Activated CD4-positive, CD25-positive, alpha-beta regulatory T cell treated with anti-CD3 and anti-CD28 coated beads, Interleukin-2, amount 50 U/mL, for 72 hours (primary cell): ENCODE measurements at places on chromosomes 1 and 21.

GRCh38 chr1:162709870-162710269 is 77.6 kb downstream of the DDR2 start:
- DNase-seq: no peak

DNA sequence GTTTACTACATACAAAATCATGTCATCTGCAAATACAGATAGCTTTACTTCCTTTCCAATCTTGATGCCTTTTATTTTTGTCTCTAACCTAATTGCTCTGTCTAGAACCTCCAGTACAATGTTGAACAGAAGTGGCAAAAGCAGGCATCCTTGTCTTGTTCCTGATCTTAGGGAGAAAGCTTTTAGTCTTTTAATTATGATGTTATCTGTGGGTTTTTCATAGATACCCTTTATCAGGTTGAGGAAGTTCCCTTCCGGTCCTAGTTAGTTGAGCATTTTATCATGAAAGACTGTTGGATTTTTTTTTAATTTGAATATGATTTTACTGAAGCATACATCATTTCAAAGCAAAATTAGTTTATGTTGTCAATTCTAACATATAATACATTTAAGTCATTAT is 45.7 kb upstream of the DISC1 start:
- no peak for DNase-seq

DNA sequence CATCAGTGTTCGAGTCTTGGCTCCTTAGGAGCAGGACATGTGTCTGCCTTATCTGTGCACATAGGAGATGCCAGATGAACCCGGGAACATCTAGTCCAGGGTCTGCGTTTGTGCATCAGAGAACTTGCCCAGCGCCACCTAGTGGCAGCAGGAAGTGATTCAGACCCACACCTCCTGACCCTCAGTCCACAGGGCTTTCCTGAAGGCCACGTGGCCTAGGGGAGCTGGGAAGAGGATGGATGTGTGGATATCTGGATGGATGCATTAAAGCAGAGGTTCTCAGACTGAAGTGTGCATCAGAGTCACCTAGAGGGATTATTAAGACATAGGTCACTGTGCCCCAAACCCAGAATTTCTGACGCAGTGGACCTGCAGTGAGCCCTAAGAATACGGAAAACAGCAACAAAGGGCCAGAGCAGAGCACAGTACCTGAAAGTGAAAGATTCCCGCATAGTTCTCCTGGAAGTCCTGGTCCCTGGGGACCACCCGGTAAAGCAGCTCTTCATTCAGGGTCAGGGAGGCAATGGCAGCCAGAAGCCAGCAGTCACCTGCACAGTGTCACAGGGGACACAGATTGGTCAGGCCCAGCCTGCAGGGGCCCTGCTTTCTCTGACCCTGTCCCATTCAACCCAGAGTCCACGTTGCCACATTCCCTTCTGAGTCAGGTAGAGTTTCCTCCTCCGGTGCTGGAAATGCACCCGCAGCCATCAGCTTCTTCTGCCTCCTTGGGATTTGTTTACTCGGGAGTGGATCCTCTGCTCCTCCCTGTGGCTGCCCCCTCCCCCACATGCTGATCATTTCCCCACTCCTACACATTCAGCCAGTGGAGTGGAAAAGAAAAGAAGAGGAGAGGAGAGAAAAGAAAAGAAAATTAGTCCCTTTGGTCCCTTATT is 37.0 kb downstream of the CAPN8 start:
- peak; percentile 59 for DNase-seq

DNA sequence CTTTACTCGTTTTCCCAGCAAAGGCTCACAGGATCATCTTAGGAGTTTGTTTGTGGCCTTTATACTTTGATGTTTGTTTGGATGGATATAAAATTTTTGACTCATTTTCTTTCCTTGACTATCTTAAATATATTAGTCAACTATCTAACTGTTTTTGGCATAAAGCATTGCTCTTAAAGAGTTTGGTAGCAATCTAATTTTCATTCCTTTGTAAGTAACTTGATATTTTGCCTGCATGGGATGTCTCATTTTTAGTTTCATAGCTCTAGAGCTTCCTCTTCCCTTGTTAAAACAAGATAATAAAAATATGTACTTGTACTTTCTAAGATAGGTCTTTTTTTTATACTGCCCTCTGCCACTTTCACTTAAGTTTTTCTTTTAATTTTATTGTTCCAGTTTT is 161.9 kb downstream of the MAGI3 start:
- DNase-seq: no peak

DNA sequence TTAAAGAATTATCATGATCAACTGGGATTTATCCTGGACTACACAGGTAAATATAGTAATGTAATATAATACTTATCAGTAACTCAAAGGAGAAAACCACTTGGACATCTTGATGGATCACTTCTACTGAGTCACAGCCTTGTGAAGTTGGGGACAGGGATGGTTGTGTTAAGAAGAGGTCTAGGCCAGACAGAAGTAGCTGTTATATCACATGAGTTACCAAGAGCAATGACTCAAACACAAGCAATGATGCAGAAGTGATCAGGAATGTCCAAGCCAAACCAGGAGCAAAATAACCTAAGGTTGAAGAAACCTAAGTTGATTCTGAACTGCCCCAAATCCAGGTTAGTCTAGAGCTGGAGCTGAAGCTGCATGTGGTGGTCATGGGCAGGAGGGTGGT is 424.5 kb upstream of the DAB1 start:
- no peak for DNase-seq

GRCh38 chr1:234921266-234922062 is 207.2 kb downstream of the TOMM20 start:
- DNase-seq: peak; percentile 7

GRCh38 chr21:45556645-45557615 is 14.7 kb upstream of the SLC19A1 start:
- DNase-seq: peak; percentile 29

DNA sequence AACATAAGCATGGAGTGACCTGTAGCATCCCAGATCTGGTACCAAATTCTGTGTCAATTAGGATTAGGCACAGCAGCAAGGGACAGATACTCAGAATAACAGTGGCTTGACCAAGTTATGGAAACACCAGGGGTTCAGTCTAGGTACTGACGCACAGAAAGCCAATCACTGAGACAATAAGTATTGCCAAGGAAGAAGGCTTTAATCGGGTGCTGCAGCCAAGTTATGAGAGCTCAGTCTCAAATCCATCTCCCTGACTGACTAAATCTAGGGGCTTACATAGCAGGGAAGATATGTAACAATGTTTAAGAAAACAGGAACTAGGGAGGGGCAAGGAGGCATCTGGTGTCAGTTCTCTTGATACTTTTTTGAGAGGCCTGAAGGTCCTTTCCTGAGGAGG is 39.6 kb upstream of the CTBS start:
- DNase-seq: no peak

DNA sequence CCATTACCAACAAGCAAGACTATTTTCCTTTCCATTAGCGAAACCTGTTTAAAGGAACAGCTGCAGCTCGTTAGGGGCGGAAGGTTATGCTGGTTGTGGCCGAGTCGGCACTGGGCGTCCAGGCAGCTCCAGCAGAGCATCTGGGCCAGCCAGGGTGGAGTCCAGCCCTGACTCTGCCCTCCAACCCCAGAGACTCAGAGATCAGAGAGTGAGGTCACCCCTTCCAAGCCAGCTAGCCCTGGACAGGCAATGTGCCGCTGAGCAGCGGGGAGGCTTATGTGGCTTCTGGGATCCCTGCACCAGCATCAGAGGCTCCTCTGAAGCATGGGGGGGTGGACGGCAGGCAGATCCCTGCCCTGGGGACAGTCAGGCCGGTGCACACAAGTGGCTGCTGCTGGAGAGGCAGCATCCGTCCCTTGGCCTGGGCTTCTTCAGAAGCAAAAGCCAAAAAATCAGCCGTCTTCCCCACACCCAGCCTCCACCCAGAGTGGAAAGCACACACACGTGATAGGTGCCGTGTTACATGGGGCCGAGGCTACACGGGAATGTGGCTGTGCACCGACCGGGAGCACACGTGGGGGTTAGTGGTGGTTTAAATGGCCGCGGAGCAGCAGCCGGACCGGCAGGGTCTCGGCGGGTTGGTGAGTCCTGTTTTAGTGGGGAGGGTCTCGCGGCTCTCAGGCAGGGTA is 30.1 kb downstream of the SLC66A1 start:
- DNase-seq: no peak

DNA sequence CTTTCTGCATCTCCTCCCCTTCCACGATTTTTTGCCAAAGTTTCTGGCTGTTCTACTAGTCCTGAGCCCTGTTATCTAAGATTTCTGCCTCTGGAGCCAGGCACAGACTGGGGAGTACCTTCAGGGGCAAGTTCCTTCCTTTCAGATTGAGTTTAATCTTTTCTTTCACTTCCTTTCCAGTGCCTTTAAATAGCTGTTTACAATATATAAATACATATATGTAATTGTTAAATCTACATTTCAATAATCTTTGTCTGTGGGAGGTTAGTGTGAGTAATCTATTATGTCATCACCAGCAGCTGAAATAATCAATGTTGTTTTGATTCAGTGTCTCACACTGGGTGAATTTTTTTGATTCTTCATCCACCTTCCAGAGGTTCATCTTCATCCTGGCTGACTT is 31.8 kb downstream of the DIPK1A start:
- no peak for DNase-seq

GRCh38 chr1:174399211-174399610 is 48.6 kb upstream of the GPR52 start:
- no peak for DNase-seq

- DNase-seq: no peak
Measured at GRCh38 chr1:52306227-52307006, 59.6 kb downstream of the CC2D1B start.

DNA sequence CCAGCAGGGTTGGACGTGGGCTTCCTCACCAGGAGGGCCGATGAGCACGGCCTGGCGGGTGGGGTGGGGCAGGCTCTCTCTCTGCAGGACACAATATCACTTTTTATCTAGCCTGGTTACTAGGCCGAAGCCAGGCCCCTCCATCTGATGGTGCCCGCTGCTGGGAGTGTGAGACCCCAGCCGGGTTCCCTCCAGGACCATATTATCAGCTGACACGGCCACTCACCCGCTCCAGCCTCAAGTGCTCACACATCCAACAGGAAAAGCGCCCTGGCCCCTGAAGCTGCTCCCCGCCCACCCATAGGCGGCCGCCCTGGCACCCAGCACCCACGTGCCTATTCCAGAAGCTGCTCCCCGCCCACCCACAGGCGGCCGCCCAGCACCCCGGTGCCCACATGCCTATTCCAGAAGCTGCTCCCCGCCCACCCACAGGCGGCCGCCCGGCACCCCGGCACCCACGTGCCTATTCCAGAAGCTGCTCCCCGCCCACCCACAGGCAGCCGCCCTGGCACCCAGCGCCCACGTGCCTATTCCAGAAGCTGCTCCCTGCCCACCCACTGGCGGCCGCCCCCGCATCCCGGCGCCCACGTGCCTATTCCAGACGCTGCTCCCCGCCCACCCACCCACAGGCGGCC is 5.0 kb downstream of the SLC19A1 start:
- DNase-seq: peak; percentile 29

DNA sequence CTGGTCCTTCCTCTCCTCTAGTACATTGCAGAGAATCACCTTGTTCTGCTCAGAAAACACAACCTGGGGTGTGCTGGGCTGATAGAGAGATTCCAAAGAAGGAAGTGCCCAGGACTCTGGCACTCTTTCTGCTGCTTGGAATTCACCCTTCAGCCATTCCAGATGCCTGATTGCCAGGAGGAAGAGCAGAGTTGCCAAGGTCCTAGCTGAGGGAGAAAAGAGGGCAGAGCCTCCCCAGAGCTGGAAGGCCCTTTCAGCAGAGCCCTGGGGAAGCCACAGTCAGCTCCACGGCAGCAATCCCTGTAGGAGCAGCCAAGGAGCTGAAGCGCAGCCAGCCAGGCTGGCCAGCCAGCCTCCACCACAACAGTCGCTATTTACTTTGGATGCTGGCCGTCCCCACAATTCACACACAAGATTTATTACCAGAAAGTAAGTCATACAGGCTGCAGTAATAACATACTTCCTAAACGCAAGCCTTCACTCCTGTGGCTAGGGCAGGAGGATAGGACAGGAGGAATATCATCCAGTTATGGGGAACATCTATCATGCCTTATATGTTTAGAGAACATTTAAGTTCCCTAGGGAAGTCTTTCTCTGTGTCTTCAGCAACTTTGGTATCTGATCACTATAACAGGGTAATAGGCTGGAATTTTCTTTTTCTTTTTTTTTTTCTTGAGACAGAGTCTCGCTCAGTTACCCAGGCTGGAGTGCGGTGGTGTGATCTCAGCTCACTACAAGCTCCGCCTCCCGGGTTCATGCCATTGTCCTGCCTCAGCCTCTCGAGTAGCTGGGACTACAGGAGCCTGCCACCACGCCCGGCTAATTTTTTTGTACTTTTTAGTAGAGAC is 36.6 kb upstream of the SLC44A3 start:
- no peak for DNase-seq

DNA sequence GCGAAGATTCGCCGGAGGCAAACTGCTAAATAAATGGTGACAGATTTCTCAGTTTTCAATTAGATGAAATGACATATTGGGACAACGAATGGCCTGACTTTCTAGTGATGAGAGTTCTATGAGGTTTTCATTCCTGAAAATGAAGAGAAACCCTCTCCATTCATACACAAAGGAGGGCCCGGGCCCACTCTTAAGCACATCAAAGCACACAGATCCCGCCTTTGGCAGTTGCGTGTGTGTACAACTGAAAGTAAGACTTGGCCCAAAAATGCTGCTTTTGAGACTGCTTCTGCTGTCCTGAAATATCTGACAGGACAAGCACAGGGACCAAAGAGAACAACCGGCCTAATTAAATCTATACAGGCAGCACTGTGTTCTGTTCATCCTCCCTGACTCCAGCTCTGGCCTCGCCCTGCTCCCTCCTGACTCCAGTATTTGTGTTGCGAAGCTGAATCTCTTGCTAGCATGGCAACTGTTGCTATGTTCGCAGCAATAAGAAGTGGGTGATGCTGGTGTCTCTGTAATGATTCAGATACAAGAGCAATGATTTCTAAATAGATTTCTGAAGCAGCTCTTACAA is 7.4 kb downstream of the LRRC53 start:
- no peak for DNase-seq

DNA sequence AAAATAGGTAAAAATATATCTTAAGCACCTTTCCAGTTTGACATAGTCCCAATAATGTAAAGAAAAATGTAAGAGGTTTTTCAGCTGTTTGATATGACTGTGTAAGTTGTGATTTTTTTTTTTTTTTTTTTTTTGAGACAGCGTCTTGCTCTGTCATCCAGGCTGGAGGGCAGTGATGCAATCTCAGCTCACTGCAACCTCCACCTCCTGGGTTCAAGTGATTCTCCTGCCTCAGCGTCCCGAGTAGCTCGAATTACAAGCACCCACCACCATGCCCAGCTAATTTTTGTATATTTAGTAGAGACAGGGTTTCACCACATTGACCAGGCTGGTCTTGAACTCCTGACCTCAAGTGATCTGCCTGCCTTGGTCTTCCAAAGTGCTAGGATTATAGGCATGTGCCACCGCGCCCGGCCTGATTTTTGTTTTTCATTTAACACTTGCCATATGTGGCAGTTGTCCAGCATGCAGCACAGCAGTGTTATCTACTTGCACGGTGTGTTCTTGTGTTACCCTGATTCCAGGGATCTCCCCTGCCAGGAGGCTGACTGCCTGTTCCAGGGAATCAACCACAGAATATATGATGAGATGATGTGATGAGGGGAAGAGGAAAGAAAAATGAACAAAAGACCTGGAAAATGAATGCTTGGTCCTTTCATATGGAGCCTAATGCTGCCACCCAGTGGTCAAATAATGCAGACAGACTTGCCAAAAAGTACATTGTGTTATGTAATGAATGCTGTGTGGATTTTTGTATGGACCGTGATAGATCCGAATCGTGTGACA is 79.0 kb downstream of the RAVER2 start:
- DNase-seq: peak; percentile 51
